ENCODE measurements at places on chromosomes 7 and 10. TPM values are rescaled to one million over a fixed set of nuclear protein-coding genes. Genes with fewer than 3 reads are reported as not detected.

- DNase-seq = no peak
These were observed 45.2 kb downstream of the SRRM3 start for GRCh38 chr7:76246804-76247389.

- no peak for DNase-seq
These were observed 36.2 kb downstream of the SYPL1 start for GRCh38 chr7:106075937-106076336.

HOXA7 gene
- not detected for total RNA-seq

DNA sequence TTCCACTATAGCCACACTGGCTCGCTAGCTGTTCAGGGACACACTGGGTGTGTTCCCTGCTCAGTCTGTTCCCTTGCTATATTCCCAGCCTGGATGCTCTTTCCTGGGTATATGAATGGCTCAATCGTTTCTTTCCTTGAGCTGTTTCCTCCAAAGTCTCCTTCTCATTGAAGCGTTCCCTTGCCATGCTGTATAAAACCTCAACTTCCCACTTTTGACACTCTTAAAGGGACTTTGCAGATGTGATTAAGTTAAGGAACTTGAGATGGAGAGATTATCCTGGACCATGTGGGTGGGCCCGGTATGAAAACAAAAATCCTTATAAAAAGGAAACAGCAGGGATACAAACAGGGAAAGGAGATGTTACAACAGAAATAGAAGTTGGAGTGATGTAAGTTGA lies 973.1 kb downstream of the LRMDA start:
- DNase-seq = no peak

FAM25G gene
- not detected for total RNA-seq

GRCh38 chr7:158442260-158442659 lies 145.4 kb downstream of the PTPRN2 start:
- DNase-seq = no peak

CYP2C19 gene
- 0.19 TPM for total RNA-seq

GRCh38 chr10:50510517-50511473 lies 113.0 kb downstream of the SGMS1 start:
- no peak for DNase-seq

Measured in activated T-cell treated with anti-CD3 and anti-CD28 coated beads, Interleukin-2, amount 50 U/mL, for 72 hours (primary cell).